G401 (cell line): ENCODE measurements at places on chromosomes 16 and 17. TPM values are rescaled to one million over a fixed set of nuclear protein-coding genes. Genes with fewer than 3 reads are reported as not detected.
A peak's percentile ranks its signal among the peaks of the same experiment; 100 is the strongest.

The NRN1L gene
- total RNA-seq: not detected in 2 replicates

- DNase-seq: no peak
These were observed 300.2 kb downstream of the MAP2K6 start for GRCh38 chr17:69714669-69715068.

DNA sequence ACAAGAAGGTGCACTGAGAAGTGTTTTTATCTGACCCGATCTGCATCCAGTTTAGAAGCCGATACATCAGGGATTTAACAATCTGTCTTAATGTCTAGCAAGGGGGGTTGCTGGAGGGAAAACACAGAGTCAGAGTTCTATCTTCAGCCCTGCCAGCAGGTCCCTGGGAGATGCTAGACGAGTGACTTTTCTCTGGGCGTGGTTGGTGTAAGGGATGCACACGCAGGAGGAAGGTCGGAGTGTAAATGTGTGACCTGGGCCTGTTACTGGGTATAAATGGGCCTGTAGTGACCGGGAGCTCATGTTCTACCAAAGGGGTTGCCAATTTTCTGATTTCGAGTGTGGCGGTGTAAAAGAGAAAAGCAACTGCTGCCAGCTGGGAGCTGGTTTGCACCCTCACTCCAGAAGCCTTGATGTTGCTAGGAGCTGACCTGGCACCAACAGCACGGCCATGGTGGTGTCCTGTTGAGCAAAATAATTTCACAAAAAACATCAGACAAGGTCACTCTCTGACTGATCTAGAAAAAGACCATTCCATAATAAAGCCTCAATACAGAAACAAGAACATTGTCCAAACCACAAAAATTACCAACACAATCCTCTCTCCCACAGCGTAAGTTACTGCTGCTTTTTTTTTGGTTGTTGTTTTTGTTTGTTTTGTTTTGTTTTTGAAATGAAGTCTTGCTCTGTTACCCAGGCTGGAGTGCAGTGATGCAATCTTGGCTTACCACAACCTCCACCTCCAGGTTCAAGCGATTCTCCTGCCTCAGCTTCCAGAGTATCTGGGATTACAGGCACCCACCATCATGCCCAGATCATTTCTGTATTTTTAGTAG, 1.3 kb upstream of the KCTD13 start:
- peak; percentile 55 for DNase-seq

- DNase-seq: no peak
These were observed 6.2 kb downstream of the JMJD6 start for GRCh38 chr17:76720211-76720610.

The SLFN12L gene
- total RNA-seq: not detected in 2 replicates

GRCh38 chr17:17738901-17739300, 57.6 kb downstream of the RAI1 start:
- no peak for DNase-seq

GRCh38 chr17:18966831-18967624, 15.1 kb downstream of the SLC5A10 start:
- DNase-seq: peak; percentile 32

- DNase-seq: no peak
These were observed 44.6 kb downstream of the VPS35L start for GRCh38 chr16:19599968-19600716.

- DNase-seq: peak; percentile 74
These were observed at the start of gene PIPOX for GRCh38 chr17:29042679-29043538. Gene PIPOX (plus strand): TSS chr17:29043141. CDS start chr17:29043226, 85 bp downstream.

DNA sequence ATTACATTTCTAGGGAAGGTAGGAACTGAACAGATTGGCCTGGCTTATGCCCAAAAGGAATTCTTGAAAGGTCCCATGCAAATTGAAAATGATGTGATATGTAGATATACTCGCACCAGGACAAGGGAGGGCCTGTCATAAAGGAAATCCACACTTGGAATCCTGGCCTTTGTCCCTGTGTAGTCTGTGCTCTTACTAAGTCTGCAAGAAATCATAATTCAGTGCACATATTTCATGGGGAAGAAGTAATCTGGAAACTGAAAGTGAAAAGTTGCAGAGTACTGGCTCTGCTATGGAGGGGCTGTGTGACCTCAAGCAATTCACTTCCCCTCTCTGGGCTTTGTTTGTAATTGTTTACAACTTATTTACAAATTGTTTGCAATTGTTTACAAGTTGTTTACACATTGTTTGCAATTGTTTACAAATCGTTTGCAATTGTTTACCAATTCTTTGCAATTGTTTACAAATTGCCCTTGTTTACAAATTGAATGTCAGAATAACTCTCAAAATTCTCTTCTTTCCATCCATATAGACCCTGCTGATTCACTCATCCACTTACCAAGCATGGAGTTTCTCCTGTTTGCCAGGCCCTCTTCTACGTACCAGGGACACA, 12.9 kb downstream of the SCNN1G start:
- DNase-seq: no peak

DNA sequence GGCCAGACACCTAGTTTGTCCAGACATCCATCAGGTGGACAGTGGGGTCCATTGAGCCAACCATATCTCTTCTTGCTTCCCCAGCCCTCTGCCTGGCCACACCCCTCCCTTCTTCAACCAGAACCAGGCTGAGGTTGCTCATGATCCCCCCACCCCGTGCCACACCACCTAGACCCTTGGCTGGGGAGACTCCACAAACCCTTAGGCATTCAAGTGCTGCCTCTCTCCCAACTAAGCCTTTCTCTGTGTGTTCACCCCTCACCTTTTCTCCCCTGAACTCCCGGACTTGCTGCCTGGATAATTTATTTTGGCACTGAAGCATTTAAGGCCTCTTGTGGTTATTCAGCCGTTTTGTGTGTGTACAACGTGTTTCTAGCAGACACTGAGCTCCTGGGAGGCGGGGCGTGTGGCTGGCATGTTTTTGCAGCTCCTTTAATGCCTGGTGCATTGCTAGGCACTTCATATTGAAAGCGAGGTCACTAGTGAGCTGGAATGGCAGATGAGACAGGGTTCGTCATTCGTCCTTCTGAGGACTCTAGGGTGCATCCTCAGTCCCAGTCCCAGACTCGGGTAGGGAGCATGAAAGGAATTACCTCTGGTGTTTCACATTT, 28.7 kb downstream of the CACNA1G start:
- peak; percentile 33 for DNase-seq

The NOTUM gene
- total RNA-seq: 2.5 and 4.5 TPM in 2 replicates

The LITAFD gene
- not detected in 2 replicates for total RNA-seq

The GP1BA gene
- total RNA-seq: not detected in 2 replicates

- no peak for DNase-seq
These were observed 9.9 kb upstream of the NUDT16L1 start for GRCh38 chr16:4683255-4684057.

The MPV17L gene
- 5.2 and 6.7 TPM in 2 replicates for total RNA-seq

The CACNA1H gene
- 14.8 and 21.8 TPM in 2 replicates for total RNA-seq

DNA sequence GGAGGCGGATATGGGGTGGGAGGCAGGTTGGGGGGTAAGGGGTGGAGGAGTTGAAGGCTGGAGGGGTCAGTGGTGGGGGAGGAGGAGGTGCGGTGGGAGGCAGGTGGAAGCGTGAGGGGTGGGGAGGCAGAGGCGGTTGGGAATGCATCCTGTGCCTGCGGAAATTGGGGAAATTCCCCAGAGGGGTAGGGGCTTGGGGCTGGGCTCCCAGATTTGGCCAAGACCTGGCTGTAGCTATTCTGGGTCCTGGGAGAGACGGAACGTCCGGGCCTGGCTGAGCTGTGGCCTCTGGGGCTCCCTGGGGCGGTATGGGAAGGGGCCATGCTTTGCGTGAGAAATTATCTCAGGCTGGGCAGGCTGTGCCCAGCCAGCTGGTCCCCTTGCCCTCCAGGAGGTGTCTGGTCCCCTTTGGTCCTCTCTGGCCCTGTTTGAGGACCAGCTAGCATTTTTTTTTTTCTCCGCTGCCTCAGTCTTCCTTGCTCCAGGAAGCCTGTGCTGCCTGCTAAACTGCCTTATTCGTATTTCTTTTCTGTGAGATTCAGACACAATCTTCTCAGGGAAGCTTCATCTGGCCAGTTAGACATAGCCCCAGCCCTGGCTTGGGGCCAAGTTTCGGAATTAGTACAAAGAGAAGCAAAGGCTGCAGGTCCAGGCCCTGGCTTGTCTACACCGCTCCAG, 7.3 kb upstream of the TRPV2 start:
- peak; percentile 84 for DNase-seq

GRCh38 chr17:74579900-74580299, 12.2 kb downstream of the CD300LD start:
- no peak for DNase-seq

DNA sequence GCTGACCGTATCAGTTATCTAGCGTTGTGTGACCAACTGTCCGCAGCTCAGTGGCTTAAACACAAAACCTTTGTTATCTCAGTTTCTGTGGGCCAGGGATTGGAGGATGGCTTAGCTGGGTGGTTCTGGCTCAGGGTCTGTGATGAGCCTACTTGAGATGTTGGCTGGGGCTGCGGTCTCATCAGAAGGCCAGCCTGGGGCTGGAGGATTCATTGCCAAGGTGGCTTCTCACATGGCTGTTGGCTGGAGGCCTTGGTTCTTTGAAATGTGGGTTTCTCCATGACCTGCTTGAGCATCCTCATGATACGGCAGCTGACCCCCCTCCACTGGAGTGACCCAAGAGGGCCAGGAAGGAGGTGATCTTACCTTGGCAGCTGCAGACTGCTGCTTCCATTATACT, 16.7 kb downstream of the GSE1 start:
- no peak for DNase-seq

The C16orf95 gene
- 7.0 and 14.2 TPM in 2 replicates for total RNA-seq

GRCh38 chr16:26214581-26215174, 522.9 kb downstream of the HS3ST4 start:
- DNase-seq: no peak

DNA sequence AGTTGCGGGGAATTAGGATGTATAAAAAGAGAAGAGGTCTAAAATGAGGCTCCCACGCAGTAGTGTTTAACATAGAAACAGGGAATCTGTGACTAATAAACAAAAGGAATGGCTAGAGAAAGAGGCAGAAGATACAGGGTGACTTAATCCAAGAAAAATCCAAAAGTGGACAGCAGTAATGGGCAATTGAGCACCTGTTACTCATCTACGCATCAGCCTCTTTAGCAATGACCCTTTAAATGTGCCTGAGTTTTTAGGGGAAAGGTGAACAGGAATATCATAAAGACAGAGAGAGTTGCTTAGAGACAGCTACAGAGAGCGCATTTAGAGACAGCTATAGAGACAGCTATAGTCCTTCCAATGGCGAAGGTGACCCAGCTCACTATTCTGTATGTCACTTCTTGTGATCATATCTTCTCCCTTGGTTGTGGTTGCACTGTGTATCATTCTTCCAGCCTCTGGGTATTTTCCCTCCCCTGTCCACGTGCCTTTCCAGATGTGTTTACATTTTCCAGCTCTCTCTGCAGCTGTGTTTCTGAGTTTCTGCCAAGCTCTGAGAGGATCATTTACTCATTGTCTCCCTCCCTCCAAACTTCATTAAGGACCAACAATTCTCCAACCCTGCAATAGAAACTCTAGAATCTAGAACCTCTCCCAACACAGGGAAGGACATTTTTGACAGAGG, 61.5 kb downstream of the MYOCD start:
- DNase-seq: no peak
